CD4-positive, alpha-beta T cell treated with Interleukin-6 for 4 hours (primary cell): ENCODE measurements at places on chromosomes 1 and 21.

DNA sequence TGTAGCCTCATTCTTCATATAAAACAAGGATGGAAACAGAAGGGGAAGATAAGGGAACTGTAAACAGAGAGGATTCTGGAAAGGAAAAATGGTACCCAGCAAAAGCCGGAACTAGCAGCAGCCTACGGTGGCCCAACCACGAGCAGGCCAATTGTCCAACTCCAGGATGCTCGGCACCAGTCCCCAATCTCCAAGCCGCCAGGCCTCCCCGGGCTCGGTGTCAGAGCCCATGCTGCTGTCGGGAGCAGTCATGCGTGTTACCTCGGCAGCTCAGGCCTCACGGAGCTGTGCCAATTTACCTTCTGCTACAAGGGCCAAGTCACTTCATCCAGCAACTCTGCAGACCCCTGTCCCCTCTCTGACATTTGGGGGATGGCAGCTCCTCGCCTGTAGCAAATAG is 130.8 kb downstream of the ZBTB18 start:
- DNase-seq = no peak

- DNase-seq = no peak
Observed at GRCh38 chr1:178543290-178543607, 30.3 kb downstream of the TEX35 start.

GRCh38 chr1:81069856-81070255 is 730.9 kb upstream of the ADGRL2 start:
- DNase-seq = no peak

GRCh38 chr1:66788231-66788939 is 12.7 kb downstream of the INSL5 start:
- peak; percentile 36 for DNase-seq

- DNase-seq = no peak
Observed at GRCh38 chr1:184940226-184940625, 34.1 kb downstream of the NIBAN1 start.

DNA sequence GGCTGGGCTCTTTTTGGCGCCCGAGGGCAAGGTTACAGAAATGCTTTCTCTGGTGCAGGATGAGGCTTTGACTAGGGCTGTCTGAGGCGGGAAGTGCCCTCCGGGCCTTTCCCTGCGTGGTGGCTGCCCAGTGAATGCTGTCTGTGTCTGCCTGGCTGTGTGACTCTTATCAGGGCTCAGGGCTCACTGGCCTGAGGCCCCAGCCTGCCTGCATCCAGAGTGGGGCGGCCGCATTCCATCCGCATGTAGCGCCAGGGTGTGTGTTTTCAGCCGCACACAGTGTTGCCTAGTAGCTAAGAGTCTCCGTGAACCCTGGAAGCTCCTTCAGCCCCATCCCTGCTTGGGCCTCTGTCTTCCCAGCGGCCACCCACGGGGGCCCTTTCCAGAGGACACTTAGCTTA is 59.1 kb downstream of the FAAP20 start:
- no peak for DNase-seq

DNA sequence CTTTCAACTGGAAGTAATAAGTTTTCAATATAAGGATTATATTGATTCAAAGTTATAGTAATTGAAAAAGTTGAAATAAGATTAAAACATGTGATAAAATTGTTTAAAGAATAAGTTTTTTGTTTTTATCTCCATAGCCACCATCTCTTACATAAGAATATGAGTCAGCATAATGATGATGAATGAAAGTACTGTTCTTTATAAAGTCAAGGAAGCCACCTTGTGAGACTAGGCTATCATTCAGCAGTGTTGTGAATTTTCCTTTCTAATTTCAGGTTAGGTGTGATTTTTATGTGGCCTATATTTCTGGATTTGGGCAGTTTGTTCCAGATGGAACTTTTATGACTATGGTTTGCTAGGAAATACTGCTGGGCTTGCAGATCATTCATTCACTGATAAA is 22.4 kb upstream of the ASB17 start:
- no peak for DNase-seq

DNA sequence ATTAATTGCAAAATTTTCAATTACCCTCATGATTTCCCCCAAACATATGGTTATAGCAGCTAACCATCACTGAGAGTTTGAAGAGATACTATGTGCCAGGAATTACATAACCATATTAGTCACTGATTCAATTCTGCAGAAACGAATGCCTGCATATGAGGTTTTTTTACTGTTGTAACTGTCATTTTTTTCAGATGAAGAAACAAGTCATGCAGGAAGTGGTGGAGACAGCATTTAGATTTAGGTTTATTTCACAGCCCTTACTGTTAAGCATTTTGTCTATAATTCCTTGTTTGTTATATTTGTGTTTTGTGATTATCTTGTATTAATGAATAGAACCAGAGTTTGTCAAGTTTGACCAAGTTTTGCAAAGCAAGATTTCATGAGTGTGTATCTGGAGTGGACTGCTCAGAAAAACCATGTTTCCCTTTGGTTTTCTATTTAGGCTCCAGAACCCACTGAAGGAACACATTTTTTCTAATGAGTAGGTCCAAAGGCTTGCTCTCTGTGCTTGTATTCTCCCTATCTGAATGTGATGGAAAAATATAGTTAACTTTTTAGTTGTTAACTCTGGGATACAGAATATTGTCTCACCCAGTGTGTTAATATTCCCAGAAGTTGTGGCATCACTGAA is 308.5 kb upstream of the ADAMTS5 start:
- no peak for DNase-seq

- no peak for DNase-seq
Observed at GRCh38 chr1:15690317-15690716, 6.2 kb downstream of the PLEKHM2 start.

GRCh38 chr21:36188081-36188681 is 31.6 kb downstream of the DOP1B start:
- DNase-seq = peak; percentile 9

DNA sequence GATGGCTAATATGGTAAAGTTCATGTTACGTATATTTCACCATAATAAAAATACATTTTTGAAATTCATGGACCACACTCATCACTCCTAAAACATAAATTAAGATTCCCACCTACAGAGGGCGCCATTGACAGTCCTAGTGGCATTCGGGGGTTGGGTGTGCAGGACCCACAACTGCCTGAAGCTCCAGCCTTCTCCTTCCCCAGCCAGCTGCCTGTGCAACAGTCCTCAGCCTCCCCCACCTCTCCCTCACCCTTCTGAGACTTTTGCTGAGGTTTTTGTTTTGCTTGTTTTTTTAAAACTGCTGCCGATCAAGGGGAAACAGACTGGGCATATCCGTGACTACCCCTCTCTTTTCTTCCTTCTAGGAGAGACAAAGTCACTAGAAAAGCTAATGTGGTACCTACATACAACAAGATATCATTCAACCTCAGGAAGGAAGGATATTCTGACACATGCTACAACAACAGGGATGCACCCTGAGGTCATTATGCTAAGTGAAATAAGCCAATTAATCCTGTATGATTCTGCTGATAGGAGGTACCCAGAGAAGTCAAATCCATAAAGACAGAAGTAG is 9.2 kb upstream of the EVA1C start:
- peak; percentile 65 for DNase-seq

GRCh38 chr1:43786960-43787359 is 79.6 kb downstream of the ST3GAL3 start:
- DNase-seq = no peak

- DNase-seq = no peak
Observed at GRCh38 chr1:21234779-21235178, 55.5 kb downstream of the ECE1 start.

DNA sequence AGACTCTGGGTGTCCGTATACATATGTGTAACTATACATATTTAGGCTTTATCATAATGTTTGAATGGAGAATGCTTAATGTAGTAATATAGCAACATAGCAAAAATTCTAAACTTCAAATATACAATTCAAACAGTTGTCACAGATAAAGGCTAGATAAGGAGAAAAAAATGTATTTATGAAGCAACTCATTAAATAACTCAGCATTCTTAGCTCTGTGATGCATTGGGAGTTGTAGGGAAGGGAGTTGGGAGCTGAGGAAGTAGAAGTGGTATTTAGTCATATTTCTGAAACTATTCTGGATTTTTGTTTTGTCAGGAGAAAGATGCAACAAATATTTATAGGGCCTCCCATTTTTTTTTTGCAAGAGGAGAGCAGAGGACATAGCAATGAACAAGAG is 197.8 kb downstream of the PBX1 start:
- DNase-seq = no peak

DNA sequence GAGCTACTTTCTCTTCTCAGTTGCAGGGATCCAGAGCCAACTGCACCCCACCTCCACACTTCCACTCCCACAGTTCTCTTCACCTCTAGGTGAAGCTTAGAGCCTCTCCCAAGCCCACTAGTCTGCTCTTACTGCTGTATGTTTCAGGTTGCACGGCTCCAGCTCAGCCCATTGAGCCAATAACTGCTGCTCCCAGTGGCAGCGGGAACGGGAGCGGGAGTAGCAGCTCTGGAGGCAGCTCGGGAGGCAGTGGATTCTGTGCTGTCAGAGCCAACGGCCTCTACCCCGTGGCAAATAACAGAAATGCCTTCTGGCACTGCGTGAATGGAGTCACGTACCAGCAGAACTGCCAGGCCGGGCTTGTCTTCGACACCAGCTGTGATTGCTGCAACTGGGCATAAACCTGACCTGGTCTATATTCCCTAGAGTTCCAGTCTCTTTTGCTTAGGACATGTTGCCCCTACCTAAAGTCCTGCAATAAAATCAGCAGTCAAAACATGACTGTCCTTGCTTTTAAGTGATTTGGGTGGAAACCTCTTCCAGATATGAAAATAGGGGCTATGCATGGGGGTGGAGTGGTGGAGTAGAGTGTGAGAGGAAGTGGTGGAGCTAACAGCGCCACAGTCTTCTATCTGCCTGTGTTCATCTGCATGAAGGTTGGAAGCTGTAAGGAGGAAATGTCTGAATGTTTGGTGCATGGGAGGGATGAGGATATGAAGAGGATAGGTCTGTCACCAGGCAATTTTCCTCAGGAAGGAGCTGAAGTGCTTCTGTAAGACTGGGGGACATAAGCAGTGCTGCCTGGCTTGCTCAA is 29.6 kb downstream of the CHIA start:
- peak; percentile 13 for DNase-seq

DNA sequence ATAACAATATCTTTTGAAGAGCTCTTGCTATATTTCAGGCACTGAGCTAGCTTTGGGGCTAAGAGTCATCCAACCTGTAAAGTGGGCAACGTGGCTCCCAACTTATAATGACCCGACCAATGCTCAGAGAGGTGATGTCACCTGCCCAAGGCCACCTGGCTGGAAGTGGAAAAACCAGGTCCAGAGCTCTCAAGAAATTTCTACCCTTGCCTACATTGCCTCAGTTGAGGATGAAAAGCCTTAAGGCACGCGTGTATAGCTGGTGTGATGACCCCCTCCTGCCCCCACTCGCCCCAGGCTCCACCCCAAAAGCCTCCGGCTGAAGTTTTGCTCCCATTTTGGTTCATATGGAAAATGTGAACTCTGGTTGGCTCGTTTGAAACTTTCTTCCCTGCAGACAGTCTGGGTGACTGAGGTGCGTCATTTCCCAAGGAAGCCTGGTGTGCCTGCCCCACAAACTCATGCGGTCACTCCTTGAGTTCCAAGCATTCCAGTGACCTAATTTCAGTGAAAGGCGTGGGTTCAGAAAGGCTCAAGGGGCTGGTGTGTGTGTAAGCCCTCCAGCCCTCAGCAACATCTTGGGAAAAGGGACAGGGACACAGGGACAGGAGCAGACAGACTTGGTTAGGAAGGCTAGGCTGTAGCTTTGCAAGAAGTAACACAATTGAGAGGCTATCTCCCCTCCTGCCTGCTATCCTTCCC is 20.5 kb downstream of the HTR1D start:
- no peak for DNase-seq

DNA sequence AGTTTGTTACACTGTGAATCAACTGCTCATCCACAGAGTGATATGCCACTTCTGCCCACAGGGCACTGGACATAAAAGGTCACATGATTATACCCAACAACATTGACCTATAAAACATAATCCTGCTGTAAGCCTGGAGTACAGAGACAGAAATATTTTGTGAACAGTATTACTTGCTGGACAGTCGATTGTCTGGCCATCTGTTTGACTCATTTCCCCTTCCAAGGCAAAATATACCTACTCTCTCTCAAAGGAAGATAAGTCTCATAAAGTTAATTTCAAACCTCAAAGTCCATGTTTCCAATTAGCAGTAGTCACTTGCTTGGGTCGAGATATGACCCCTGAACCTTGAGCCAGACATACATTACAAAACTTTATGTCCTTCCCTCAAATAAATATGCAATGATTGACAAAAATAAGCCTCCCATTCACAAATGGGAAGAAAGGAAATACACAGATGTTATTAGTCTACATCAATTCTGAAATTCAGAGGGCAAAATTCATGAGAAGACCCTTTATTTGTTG is 39.3 kb upstream of the RGS18 start:
- DNase-seq = no peak

DNA sequence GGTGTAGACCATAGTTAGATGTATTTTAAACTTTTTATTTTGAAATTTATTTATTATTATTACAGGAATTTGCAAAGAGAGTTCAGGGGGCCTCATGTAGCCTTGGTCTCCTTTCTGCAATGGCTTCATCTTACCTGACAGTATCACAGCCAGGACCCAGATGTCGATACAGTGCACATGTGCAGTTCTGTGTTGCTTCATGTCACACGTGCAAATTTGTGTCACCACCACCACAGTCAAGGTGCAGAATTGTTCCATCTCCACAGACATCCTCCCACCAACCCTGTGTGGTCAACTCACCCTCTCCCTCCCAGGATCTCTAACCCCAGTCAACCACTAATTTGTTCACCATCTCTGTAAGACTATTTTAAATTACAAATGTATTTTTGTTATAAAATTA is 184.5 kb downstream of the CAMTA1 start:
- no peak for DNase-seq

DNA sequence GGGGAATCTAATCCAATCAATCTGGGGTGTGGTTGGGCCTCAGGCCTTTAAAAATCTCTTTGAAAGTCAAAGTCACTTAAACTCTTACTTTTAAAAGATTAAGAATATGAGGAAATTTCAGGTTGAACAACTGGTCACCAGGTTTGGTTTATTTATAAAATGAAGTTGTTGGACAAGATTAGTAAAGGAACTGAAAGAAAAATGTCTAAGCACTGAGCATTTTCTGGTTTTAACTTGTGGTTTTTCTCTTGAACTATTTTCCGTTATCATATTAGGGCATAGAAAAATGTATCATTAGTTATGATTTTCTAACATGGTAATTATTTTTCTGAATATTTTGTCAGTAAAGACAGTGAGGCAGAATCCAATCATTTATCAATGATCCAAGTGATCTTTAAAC is 49.6 kb downstream of the RGS2 start:
- DNase-seq = no peak

GRCh38 chr1:42081475-42081874 is 71.7 kb upstream of the GUCA2B start:
- DNase-seq = no peak
